ENCODE measurements at places on chromosomes 2 and 18.

GRCh38 chr2:225117051-225117716 is 74.9 kb upstream of the DOCK10 start:
- no peak for DNase-seq

DNA sequence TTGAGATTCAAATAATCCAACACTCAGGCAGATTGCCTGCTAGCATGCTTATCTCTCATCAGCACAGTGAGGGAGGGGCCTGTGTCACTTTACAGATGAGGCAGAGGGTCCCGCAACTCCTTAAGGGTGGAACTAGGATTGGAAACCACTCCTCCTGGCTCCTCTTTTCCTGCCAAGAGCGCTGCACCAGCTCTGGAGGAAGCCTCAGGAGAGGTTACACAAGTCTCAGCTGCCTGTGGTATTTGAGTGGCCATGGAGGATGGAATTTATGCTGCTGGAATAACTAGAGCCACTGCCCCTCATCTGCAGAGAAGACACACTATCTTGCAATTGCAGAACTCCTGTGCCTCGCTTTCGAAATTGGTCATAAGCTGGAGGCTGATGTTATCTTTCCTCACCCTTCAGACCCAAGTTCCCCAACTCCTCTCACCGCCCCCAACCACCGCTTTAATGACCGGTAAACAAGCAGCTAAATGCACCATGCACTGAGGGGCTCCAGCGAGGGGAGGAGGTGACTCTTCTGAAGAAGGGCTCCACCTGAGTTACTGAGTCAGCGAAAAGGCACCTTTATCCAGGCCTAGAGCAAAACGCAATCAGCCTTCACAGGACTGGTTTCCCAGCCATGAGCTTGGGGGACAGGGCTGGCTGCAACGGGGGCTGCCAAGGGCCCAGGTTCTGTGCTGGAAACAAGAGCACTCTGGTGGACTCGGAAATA is 245.8 kb downstream of the SOX11 start:
- DNase-seq = no peak

DNA sequence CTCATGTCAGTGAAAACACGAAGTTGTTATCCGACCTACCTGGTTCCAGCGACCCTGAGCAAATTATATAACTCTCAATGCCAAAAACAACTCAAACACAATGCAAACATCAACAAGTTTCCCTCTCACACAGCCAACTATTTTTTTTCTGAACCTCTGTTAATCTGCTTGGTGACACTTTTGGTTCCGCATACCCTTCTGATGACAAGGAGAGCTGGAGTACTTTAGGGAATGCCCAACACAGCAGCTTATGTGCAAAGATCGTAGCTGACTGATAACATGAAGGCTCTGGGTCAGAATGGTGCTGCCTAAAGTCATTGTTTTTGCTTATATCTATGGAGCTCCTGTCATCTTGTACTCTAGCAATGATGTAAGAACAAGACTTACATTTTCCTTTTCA is 72.7 kb upstream of the CCDC68 start:
- no peak for DNase-seq

DNA sequence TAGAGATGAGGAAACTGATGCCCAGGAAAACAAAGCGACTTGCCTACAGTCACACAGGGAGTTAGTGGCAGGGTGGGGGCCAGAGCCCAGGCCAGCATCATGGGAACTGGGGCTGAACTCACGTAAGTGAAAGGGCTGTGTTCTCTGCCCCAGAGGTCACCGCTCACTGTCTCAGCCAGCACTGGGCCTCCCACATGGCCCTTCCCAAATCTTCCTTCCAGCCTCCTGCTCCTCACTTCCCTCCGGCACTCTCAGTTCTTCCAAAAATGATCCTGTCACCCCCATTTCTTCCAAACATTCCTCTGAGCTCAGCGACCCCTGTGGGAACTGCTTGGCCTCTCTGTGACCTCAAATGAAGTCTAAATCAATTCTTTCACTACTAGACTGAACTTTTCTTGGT is 90.5 kb upstream of the TMEM247 start:
- no peak for DNase-seq

GRCh38 chr2:64905338-64906024 is 83.7 kb upstream of the SLC1A4 start:
- DNase-seq = no peak

DNA sequence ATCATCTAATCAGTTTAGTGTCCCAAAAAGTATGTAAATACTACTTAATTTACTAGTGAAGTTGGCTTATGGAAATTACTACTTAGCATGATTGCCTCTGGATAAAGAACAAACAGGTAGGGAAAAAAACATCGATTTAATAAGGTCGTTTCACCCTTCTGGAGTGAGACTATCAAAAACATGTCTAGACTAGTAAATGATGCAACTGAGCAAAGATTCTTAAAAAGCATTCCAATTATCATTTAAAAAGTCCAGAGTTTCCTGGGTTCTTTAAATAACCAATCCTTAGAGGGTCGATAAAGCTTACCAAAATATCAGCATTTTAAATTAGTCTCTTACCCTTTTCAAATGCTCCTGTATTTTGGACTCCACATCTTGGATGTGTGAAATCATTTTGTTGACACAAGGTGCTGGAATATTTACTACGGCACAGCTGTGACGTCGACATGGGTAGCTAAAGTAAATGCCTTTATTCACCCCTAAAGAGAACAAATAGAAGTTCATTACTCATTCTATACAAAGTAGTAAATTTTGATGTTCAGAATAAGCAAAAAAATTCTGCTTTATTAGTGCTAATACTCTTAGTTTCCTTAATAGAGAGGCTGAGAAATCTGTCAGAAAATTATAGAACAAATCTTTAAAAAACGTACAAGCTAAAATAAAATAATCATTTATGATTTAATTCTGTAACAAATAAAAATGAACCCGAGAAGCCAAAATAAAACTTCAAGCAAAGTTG is 70.6 kb downstream of the CCDC178 start:
- no peak for DNase-seq

DNA sequence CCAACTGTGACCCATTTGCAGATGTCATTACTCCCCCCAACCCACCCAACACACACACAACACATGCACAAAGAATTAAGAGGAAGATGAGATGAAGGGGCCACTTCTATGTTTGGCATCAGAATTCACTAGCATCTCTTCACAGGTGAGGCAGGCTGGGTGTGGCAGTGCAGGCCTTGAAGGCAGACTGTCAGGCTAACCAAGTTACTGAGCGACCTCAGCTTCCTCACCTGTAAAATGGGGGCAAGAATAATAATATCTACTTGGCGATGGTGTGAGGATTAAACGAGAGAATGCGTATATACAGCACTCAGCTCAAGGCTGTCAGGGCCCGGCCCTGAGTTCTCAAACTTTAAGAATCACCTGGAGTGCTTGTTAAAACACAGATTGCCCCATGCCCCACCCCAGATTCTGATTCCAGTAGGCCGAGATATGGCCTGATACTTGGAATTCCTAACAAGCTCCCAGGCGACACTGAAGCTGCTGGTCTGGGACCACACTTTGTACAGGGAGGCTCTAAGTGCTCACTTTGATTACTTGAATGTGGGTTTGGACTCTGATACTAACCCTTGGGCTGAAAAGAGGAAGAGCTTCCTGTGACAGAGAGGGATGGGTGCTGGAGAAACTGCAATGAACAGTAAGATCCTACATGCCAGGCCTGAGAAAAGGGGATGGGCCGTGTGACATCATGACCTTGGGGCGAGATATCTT is 1.1 kb downstream of the ACTG2 start:
- DNase-seq = no peak

- no peak for DNase-seq
Measured at GRCh38 chr18:10094154-10094553, 180.3 kb downstream of the VAPA start.

DNA sequence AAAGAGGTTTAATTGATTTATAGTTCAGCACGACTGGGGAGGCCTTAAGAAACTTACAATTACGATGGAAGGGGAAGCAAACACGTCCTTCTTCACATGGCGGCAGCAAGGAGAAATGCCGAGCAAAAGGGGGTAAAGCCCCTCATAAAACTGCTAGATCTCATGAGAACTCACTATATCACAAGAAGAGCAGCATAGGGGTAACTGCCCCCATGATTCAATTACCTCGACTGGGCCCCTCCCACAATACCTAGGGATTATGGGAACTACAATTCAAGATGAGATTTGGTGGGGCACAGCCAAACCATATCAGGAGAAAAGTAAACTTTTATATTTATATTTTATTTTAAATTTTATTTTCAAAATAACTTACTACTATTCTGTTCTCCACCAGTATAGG is 272.0 kb downstream of the MYCN start:
- no peak for DNase-seq

DNA sequence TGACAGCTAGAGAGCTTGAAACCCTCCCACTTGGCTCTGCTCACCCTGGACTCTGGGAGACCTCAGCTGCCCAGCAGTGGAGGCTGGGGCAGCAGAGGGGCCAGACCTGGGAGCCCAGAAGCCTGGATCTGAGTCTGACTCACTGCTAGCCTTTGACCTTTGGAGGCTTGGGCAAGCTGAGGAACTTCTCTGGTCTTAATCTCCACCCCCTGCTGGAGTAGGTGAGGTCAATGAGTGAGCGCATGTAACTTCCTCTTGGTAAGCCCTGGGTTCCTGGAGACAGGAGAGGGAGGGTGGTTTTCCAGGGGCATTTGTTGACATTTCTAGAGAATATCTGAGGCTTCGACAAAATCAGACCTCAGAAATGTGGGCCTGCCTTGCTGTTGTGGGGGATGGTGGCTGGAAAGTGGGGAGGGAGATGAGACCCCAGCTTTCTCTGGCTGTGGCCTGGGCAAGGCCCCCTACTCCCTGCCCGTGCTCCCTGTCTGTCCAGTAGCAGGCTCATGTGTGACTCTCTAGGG is 73.0 kb upstream of the YWHAQ start:
- DNase-seq = no peak

DNA sequence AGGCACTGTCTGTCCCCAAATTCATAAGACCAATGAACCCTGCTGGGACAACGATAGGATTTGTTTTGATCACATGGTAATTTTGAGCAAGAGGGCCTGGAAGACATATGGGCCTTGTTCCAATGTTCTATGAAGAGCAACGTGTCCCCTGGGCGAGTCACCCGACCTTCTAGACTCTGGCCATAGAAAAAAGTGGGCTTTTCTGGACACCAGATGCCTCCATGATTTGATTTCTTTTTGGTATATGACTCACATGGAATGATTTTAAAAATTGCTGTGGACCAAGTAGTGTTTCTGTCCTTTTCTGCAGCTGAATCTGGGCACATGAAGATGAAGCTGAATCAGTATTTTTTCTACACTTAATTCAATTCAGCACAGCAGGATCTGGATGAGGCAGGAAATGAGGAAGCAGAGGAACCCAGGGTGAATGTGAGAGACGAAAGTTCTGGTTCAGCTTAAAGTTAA is 104.9 kb downstream of the CDC42EP3 start:
- DNase-seq = peak; percentile 92

DNA sequence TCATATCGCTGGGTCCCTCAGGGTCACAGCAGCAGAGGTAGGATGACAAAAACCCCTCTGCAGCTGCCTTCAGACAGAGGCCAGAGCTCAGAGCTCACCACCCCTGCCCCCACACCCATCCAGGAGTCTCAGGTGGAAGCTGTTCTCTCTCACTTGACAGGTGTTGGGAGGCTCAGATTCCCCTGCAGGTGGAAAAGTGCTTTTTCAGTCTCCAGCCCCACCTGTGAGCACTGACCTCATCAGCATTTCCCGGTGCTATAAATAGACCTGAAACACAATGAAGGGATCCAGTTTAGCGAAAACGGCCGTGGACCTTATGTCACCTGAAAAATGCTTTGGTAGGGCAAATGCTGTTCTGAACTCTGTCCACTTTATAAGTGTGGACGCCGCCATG is 254.9 kb downstream of the NDUFA10 start:
- no peak for DNase-seq

DNA sequence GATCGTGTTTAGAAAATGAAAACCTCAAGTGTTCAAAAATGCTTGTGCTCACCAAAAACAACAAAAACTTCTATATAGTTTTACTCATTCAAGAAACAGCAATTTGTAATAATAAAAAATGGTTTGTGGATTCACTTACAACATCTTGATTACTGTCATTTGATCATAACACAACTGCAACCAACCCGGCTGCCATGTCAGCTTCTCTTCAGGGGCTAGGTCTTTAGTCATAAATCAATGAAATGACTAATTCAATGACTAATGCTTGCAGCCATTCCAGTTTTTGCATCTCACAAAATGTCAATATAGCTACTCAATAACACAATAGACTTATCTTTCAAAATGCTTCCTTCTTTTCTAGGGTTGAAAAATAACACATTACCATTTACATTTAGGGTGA is 128.0 kb downstream of the OLA1 start:
- DNase-seq = peak; percentile 32

- no peak for DNase-seq
Measured at GRCh38 chr18:56001576-56001975, 413.6 kb upstream of the TCF4 start.

DNA sequence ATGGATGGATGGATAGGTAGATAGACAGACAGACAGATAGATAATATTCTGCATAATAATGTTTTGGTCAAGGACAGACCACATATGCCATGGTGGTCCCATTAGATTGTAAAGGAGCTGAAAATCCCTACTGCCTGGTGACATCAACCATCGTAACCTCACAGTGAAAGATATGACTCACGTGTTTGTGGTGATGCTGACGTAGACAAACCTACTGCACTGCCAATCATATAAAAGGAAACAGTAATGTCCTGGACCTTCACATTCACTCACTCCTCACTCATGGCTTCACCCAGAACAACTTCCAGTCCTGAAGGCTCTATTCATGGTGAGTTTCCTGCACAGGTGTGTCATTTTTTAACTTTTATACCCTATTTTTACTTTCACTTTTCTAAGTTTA is 202.9 kb upstream of the TPO start:
- no peak for DNase-seq

DNA sequence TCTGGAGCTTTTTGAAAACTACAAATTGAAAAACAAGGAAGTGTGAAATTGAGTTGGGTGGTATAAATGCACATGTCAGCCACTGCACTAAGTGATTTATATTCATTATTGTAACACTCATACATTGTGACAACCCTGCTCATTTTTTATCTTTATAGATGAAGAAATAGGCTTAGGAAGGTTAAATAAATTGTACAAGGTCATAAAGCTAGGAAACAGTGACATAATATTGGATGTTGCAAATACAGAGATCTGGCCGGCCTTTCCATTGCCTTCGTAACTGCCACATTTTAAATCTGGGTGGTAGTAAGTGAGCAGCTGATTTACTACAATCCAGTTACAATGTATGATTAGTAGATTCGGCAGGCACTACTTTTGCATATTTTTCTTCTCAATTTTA is 76.6 kb upstream of the LPIN2 start:
- DNase-seq = no peak

DNA sequence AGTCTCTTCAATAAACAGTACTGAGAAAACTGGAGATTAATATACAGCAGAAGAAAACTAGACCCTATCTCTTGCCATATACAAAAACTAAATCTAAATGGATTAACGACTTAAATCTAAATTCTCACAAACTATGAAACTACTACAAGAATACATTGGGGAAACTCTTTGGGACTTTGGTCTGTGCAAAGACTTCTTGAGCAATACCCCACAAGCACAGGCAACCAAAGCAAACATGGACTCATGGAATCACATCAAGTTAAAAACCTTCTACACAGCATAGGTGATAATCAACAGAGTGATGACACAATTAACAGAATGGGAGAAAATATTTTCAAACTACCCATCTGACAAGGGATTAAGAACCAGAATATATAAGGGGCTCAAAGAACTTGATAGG is 848.2 kb upstream of the NRXN1 start:
- DNase-seq = no peak

GRCh38 chr2:28310107-28310506 is 82.6 kb upstream of the FOSL2 start:
- DNase-seq = no peak

GRCh38 chr2:221377066-221377465 is 195.0 kb downstream of the EPHA4 start:
- no peak for DNase-seq
